NCI-H345 (cell line): ENCODE measurements at places on chromosomes 12 and 14.

DNA sequence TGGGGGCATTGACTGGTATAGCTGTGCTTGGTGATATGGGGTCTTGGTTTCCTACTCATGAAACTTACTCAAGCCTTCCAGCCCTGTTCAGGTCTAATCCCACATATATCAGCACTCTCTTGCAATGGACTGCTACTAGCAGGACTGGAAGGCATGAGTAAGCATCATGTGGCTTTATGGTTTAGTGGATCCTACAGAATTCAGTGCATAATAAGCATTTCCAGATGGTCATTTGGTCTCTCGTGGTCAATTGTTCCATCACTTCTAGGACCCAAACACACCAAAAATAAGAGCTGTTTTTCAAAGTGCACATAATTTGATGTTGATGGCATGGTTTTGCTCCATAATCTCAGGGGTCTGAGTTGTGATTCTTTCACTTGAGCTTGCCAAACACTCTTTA, 114.4 kb downstream of the LMNTD1 start:
- no peak for DNase-seq

DNA sequence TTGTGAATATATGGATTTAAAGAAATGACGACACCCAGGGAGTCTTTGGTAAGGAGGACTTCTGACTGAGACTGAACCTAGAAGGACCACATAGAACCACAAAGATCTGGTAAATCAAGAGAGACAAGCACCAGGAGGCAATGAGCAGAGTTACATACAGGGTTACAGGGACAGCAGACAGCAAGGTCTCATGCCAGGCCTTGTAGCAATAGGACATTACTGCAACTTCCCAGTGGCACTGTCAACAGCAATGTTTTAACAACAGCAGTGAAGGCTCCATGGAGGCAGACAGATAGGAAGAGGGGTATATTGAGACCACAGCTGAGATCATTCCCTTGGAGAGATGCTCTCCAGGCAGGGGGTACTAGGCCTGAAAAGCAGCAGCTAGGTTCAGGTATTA, 18.5 kb downstream of the CPNE8 start:
- no peak for DNase-seq

DNA sequence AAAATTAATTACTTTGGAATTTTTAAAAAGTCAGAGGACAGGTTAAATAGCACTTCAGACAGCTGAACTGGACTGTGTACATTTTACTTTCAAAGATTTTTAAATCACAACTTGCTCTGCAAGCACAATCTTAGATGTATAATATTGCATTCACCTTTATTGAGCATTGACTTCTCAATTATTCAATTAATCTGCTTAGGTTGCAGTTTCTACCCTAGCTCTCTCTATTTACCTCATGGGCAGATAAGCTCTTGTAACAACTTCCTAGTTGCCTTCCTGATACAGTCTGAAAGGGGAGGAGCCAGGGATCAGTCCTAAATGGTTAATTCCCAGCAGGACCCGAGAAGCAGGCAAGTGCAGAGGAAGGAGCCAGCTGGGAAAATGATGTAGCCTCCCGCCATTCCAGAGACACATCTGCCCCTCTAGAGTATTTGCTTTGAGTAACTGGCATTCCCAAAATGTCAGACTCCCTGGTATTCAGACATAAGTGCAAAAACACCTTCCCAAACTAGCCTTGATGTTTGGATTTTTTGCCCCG, 302.8 kb downstream of the GALC start:
- DNase-seq: no peak

DNA sequence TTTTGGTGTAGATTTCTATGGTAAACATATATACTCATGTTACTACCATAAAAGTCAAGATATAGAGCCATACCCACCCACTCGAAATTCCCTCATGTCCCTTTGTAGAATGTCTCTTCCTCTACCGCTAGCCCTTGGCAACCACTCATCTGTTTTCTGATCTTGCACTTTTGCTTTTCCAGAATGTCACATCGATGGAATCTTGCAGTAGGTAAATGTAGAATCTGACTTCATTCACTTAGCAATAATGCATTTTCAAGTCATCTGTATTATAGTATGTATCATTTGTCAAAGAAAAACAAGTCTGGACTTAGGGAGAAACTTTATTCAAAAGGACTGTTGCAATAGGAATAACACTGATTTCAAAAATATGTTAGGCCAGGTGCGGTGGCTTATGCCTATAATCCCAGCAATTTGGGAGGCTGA, 19.3 kb upstream of the CLEC2D start:
- DNase-seq: no peak

DNA sequence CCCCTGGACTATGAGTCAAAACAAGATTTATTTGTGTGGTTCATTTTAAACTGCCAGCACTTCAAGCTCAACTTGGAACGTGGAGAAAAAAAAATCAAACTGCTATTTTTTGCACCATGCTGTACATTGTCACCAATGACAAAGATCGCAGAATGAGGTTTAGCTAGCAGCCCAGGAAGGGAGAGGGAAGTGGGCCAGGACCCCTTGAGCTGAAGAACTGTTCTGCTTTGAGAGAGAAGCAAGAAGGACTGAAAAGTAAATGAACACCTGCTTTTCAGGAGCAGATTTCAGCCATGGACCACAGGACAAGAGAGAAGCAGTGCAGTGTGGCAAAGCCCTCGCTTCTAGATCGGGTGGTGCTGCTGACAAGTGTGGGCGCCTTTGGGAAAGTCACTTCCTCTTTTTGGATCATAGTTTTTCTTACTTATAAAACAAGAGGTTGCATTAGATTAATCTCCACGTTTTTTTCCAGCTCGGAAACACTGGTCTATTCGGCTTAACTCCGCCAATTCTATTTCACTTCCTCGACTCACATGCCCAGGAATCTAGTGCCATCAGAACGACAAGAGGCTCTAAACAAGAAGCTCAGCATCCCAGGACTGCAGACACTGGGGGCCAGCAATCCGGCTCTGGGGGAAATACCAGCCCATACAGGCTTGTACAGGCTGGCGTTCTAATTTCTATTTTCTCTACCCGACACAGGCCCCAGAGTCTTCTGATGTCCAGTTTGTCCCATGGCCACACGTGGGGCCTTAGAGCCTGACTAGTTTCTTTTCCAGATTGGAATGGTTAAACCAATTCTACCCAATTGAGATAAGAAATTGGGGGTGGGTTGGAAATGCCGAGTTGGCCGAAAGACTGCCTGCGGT, 129.9 kb downstream of the CRACR2A start:
- no peak for DNase-seq

DNA sequence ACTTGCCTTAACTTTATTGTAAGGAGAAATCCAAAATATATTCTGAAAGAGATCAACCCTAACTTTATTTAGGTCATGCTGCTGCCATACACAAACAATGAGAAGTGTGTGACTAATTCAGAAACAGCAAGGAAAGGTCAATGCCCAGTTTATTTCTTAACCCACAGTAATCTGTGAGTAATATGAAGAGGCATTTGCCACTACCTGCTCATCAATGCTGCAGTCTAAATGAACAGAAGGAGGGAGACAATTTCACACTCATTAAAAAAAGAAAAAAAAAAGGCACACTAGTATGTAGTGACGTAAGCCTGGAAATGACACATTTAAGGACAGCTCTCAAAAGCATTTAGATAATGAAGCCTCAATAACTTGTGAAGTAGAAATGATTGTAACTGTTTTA, 90.5 kb upstream of the FOXN3 start:
- no peak for DNase-seq

GRCh38 chr12:31966558-31967205, 7.5 kb downstream of the RESF1 start:
- DNase-seq: no peak

DNA sequence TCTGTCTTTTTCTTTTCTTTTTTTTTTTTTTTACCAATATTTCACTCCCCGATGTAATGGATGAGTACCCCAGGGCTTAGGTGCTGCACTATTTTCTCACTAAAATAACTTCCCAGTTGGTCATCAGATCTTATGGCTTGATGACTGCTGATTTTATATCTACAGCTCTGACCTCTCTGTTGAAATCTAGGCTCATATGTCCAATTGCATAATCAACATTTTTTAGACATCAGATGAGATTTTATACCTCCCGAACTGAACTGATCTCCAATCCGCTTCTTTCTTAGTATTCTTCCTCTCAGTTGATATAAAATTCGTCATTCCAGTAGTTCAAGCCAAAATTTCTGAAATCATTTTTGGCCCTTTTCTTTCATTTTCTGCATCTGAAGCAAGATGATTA, 1236.5 kb downstream of the SLC16A7 start:
- DNase-seq: no peak
